ENCODE measurements at places on chromosomes 1 and 21.

GRCh38 chr1:46458846-46459245 is 30.8 kb upstream of the DMBX1 start:
- no peak for DNase-seq

- DNase-seq = no peak
Observed at GRCh38 chr21:8997011-8997440, 1524.4 kb upstream of the TPTE start.

GRCh38 chr1:20521960-20522861 is 14.3 kb upstream of the MUL1 start:
- DNase-seq = peak; percentile 60

DNA sequence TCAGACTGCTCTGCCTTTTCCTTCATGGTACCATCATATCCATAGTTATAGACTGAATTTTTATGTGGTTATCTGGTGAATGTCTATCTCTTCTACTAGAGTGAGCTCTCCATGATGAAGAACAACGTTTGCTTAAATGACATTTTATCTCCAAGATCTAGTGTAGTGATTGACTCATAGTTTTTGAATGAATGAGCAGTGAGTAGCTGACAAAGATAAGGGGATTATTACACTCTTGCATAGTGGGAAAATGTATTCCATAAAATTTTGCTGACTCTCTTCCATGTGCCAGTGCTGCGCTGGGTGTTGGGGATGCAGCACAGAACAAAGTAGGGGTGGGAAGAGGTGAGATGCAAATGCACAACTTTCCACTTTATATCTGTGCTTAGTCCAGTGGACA is 147.7 kb downstream of the TGFB2 start:
- no peak for DNase-seq

GRCh38 chr1:212853658-212854057 is 4.4 kb upstream of the FLVCR1 start:
- DNase-seq = no peak

DNA sequence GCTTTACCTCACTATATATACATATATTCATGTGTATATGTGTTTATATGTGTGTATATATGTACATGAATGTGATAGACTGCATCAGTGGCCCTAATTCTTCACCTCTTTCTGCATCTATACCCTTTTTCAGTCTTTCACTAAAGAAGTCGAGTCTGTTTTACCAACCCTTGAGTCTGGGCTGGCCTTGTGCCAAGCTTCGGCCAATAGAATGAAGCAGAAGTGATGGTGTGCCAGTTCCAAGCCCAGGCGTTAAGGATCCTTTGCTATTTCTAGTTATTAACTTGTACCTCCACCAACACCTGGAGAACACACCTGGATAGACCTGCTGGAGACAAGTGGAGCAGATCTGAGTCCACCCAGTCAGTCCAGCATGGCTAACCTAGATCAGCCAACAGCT is 61.6 kb upstream of the PPM1J start:
- no peak for DNase-seq

DNA sequence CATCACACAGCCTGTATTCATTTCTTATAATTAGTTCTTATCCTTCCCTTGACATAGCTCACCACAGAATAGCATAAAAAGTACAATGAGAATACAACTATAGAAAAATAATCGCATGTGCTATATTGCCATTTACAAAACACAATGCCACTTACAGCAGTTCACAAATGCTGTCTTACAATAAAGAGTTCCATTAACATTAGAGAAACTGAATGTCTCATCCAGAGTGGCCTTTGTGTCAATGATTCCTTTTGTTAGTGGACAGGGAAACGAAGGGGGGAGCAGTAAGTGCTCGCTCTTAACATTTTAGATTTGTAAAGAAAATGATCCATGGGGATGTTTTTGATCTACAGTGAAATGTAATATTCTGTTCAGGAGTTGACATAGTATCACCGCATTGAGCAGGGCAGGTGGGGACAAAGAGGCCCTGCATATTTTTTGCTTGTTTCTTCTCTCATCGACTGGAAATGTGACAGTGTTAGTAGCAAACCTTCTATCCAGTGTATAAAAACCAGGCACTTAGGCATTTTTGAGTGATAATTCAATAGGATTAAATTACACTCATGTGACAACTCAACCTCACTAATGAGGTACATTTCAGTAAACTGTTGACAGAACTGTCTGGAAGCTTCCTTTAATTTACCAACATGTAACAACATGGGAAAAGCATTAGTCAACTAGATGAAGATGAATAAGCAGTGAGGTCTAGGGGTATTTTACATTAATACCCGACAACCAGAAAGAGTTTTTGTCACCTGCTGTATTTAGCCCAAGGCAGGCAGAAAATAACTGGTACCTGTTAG is 35.6 kb upstream of the RRP15 start:
- DNase-seq = no peak

DNA sequence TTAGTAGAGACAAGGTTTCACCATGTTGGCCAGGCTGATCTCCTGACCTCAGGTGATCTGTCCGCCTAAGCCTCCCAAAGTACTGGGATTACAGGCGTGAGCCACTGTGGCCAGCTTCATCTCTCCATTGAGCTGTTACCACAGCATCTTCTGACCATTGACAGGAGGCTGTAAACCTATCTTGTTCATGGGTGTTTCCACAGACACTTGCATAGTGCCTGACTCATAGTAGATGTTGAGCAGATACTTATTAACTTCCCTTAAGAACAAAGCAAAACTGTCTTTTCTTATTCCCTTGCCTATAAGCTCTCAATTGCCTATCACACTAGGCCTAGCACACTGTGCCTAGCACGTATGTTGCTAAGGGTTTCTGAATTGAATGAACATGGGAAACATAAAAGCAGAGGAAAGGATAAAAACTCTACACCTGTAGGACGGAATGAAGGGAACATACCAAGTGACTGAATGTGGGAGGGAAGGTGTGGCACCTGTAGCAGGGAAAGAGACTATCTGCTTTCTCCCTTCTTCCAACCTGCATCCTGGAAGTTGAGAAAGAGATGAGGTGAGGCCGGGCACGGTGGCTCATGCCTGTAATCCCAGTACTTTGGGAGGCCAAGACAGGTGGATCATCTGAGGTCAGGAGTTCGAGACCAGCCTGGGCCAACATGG is 1.2 kb upstream of the C1orf54 start:
- DNase-seq = peak; percentile 43

DNA sequence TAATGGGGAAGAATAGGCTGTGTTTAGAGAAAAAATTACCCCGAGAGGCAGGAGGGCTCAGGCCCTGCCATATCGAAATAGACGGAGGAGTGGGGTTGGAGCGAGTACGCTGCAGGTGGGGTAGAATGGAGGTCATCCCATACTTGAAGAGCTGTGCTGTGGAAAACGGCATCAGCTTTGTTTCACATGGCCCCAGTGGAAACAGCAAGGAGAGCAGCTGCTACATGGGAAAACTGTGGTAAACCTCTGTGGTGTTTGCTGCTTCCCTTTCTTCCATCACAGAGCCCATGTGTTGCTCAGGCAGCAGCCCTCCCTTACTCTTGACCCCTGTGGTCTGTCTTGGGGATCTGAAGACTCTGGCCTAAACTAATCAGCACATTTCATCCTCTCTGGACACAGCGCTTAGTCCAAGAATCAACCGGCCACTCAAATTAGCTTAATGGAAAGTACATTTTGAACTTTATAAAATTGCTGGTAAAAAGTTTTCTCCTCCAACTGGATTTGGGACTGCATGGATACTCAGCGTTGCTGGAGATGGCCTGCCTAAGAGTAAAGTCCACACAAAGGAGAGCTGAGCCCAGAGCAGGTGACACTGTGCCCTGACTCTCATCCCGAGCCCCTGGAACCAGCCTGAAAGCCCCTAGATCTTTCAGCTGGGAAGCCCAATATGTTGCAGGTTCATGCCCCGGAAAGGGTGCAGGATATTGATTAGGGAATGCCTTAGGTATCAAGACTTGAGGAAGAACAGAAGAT is 127.1 kb upstream of the GADD45A start:
- DNase-seq = peak; percentile 84

DNA sequence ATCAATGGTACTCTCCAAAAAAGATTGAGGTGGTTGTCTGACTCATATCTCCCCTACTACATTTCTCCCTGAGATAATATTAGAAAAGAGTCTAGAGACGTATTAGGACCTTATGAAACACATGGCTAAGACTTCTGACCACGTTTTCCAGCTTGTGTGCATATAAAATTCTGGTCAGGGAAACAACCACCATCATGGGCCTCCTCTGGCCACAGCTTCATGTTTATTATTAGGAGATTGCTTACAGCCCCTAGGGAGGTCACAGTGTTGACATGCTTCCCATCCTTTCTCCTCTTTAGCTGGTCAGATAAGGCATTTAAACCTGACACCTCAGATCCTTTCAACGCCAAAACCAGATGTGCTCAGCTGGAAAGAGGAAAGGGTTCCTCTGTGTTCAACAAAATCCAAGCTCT is 620.2 kb downstream of the PLPP3 start:
- DNase-seq = no peak

- DNase-seq = peak; percentile 74
Observed at GRCh38 chr1:97137862-97138514, 416.4 kb downstream of the PTBP2 start.

DNA sequence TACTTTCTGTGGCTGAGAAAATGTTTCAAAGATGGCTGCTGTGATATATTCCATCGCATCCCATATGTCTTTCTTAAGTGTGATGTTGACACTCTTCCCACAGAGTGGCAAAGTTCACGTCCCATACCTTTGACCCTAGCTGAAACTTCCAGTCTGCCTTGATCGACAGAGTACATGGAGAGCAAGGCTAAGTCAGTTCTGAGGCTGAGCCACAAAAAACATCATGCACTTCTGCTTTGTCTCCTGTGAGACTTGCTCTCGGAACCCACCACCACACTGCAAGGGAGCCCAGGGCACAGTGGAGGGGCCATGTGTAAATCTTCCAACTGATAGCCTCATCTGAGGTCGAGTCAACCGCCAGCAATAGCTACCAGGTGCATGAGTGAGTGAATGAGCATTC is 431.9 kb upstream of the RUNX1 start:
- no peak for DNase-seq

DNA sequence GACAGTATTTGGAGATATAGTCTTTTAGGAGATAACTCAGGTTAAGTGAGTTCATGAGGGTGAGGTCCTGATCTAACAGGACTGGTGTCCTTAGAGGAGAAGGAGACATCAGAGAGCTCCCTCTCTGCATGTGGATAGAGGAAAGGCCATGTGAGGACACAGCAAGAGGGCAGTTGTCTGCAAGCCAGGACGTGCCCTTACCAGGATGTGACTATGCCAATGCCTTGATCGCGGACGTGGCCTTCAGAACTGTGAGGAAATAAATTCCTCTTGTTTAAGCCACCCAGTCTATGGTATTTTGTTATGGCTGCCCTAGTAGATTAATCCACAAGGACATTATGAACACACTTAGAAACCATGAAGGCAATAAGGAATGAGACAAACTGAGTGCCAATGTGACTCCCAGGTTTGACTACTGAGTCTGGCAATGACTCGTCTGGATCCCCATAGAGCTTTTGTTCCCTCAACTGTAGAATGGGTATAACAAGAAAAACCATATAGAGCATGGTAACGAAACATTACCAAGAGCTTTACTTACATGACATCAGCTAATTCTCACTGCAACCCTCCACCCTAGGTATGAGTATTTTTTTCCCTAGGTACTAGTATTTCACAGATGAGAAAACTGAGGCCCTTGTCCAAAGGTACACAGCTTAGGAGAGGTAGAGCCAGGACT is 6.5 kb downstream of the URB1 start:
- DNase-seq = no peak

- no peak for DNase-seq
Observed at GRCh38 chr1:154320882-154321608, at the start of gene AQP10. AQP10 (plus strand) TSS chr1:154321093; CDS start chr1:154321156, 63 bp downstream.

DNA sequence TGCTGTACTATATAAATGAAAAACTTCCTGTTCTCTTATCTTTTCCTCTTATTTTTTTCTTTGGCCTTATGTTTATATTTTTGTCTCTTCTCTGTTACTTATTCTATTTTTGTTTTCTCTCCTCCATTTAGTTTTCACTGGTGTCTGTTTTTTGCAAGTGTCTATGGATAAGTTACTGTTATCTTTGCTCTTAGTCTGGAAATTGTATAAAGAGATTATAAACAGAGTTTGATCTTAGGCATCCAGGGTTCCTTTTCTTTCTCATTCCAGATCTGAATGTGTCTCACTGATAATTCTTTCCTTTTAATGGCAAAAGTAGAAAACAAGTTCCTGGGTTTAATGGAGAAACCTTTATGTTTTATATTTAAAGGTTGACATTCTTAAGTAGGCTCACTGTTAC is 34.5 kb downstream of the MAN1A2 start:
- no peak for DNase-seq

GRCh38 chr1:160520999-160521398 is 2.1 kb downstream of the SLAMF6 start:
- no peak for DNase-seq

DNA sequence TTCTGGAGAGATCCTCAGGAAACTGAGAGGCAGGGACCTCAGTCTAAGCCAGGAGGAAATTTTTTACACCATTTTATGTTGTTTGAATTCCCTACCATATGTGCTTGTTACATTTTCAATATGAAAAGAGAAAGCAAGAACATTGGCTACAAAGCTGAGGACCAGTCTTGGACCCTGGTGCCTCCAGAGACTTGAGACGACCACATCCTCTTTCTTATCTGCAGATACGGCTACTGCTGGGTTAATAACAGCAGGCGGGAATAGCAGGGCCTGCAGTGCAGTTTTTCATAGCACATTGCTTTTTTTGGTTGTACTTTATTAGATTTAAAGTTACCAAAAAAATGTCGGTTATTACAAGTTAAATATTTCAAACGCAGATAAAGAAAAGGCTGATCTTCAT is 3.9 kb downstream of the KDM4A start:
- DNase-seq = peak; percentile 67

GRCh38 chr1:44546403-44547053 is 127.8 kb downstream of the TMEM53 start:
- no peak for DNase-seq

DNA sequence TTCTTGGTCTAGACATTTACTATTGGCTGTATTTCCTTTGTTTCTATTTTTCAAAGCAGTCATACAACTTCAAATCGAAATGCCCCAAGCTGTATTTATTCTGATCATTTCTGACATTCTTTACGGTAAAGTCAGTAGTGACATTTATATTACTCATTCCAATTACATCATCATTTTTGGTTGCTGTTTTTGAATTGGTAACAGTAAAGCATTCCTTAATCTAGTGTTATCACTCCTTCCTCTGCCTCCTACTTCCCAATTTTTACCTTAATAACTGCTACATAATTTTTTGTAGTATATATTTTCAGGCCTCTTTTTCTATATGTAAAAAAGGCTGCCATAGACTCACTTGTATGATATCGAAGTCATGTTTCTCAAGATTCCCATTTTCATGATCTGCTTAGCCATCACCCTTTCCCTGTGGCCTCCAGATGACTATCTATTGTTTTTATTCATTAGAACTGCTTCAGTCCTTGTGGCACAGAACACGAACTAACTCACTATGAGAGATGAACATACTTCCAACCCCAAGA is 167.2 kb downstream of the RUNX1 start:
- peak; percentile 51 for DNase-seq

GRCh38 chr1:183287191-183287675 is 101.2 kb downstream of the LAMC2 start:
- DNase-seq = no peak

GRCh38 chr1:10671090-10671489 is 125.4 kb downstream of the CASZ1 start:
- DNase-seq = no peak

All from MV-4-11 (cell line).